ENCODE measurements at places on chromosomes 2 and 18. TPM values are rescaled to one million over a fixed set of nuclear protein-coding genes. Genes with fewer than 3 reads are reported as not detected.

DNA sequence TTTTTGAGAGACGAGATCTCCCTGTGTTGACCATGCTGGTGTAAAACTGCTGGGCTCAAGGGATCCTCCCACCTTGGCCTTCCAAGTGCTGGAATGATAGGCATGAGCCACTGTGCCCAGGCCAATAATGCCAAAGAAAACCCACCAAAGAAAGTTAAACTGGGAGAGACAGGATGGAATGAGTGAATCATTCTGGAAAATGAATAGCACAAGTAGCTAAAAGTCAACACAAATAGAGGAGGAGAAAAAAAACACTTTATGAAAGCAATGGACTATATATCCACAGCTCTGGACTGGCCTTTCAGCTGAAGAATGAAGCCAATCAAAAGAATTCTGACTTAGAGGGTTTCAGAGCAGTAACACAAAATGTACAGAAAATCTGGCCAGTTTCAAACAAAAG is 23.9 kb downstream of the IAH1 start:
- peaks cover 10% of the 10 kb centered on the region for H3K4me1 ChIP-seq
- no peak overlapping the region for H3K27ac ChIP-seq
- no peaks in the 10 kb centered on the region for H3K27me3 ChIP-seq
- no peak overlapping the region for H3K4me3 ChIP-seq
- peaks cover 76% of the 10 kb centered on the region for H3K36me3 ChIP-seq

GRCh38 chr18:23401400-23402347 is 51.4 kb upstream of the RIOK3 start:
- H3K27me3 ChIP-seq, result no peaks in the 10 kb centered on the region
- peak; percentile 88 for DNase-seq
- peaks cover 65% of the 10 kb centered on the region for H3K4me1 ChIP-seq
- H3K27ac ChIP-seq, result peak overlapping the region; percentile 71
- H3K4me3 ChIP-seq, result no peak overlapping the region

DNA sequence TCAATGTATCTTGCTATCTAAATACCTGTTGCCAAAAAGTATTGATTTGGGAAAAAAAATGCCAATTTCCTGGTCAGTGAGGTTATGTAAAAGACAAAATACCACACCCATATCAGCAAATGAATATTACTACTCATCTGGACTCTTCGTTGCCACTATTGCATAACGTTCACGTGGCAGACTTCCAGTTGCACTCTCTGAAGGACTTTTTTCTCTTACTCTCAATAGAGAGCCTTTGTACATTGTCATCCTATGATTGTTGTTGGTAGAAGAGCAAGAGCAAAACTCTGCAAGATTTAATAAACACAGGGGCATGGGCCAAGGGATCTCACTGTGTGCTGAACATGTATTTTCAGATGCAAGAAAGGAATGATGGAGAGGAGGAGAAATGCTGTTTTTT is 689.8 kb downstream of the MBD2 start:
- no peaks in the 10 kb centered on the region for H3K27me3 ChIP-seq
- H3K36me3 ChIP-seq, result no peaks in the 10 kb centered on the region
- H3K4me3 ChIP-seq, result no peak overlapping the region
- H3K4me1 ChIP-seq, result no peaks in the 10 kb centered on the region

- H3K4me1 ChIP-seq, result no peaks in the 10 kb centered on the region
- H3K27ac ChIP-seq, result no peak overlapping the region
- H3K36me3 ChIP-seq, result peaks cover 80% of the 10 kb centered on the region
- no peak for DNase-seq
- H3K4me3 ChIP-seq, result no peak overlapping the region
These were observed 13.5 kb downstream of the CCDC121 start for GRCh38 chr2:27615316-27615715.

Gene CSRNP3
- not detected for total RNA-seq

Gene FOXD4L1
- not detected for total RNA-seq

Gene TSPYL6
- not detected for total RNA-seq

Data from SJSA1 (cell line).